Stimulated activated CD4-positive, alpha-beta T cell treated with anti-CD3 and anti-CD28 coated beads, Interleukin-1b, Interleukin-23, amount 100 ng/mL, for 24 hours (primary cell): ENCODE measurements at places on chromosomes 7 and 10.

- DNase-seq = no peak
Measured at GRCh38 chr10:71844084-71844483, 7.0 kb downstream of the PSAP start.

- DNase-seq = no peak
Measured at GRCh38 chr10:69146759-69147158, 22.8 kb downstream of the VPS26A start.

DNA sequence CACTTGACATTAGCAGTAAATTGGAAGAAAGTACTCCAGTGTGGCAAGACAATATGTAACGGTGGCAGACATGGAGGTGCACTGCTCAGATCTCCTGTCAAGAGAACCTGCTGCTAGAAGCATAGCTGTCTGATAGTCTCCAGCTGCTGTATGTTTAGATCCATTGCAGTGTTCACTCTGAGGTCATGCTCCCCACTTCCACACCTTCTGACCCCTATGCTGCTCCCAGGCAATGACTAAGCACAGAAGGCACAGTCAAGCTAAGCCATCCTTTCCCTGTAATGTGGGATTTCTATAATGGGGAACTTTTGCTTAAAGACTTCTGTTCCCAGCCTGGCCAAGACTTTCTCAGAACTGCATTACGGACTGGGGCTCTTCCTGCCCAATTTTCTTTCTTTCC, 315.8 kb downstream of the HPSE2 start:
- no peak for DNase-seq

DNA sequence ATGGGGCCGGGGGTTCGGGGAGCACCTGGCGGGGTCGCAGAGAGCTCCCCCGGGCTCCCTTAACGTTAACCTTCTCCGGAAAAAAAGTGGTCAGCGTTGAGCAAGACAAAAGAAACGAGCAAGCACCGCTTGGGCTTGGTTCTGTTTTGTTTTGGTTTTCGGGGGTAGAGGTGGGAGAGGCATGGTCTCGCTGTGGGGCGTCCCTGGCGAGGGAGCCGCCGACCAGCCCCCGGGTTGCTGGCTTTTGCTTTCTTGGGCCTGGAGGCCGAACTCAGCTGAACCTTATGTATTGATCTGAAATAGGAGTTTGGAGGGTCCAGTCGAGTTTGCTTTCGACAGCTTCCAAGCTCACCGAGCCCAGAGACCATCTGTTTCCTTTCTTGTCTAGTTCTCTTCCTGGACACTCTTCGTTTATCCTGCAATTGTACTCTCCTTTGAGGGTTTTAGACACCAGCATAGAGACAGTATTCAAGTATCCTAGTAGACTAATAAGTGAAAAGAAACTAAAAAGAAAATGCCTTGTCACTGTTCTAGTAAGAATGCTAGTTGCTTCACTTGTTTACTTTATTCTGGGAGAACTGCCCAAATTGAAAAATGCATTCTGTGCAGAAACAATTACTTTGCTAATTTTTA, 980 bp downstream of the FHIP2A start:
- peak; percentile 8 for DNase-seq

GRCh38 chr10:95445223-95445836, 115.8 kb downstream of the SORBS1 start:
- DNase-seq = no peak

- DNase-seq = no peak
Measured at GRCh38 chr7:157597562-157597961, 260.8 kb downstream of the DNAJB6 start.

- no peak for DNase-seq
Measured at GRCh38 chr7:27955596-27955995, 215.6 kb downstream of the TAX1BP1 start.

- DNase-seq = no peak
Measured at GRCh38 chr10:11442001-11442773, 169.3 kb downstream of the USP6NL start.

DNA sequence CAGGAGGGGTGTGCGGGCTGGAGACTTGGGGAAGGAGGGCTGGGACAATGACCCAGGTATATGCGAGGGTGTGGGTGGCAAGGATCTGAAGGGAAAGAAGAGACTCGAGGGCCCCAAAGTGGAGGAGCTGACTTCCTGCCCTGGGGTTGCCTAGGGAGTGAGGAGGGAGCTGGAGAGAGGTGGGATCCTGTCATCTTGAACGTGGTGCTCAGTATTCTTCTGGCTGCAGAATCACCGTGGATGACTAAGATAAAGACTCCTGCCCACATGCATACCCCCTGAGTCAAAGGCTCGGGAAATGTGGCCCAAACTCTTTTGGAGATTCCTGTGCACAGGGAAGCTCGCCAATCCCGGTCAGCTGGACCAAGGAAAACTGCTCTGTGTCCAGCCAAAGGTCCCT, 31.2 kb downstream of the COL17A1 start:
- no peak for DNase-seq

- no peak for DNase-seq
Measured at GRCh38 chr10:110420401-110421193, 77.1 kb upstream of the DUSP5 start.

DNA sequence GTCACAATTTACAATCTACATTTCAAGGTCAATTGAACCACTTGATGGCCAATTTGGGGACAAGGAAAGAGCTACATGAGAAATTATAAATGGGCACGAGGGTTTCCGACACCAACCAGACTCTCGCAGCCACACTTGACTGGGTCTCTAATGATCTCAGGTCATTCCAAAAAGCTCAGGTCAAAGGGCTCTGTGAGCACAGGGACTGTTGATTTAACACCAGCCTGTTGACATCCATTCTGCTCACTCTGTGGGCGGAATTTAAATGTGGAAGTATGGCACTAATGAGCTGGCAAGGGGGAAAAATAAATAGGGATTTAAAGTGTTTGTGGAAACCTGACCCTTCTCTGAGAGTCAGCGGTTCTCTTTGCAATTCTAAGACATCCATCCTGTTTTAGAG, 810.7 kb upstream of the AUTS2 start:
- no peak for DNase-seq

DNA sequence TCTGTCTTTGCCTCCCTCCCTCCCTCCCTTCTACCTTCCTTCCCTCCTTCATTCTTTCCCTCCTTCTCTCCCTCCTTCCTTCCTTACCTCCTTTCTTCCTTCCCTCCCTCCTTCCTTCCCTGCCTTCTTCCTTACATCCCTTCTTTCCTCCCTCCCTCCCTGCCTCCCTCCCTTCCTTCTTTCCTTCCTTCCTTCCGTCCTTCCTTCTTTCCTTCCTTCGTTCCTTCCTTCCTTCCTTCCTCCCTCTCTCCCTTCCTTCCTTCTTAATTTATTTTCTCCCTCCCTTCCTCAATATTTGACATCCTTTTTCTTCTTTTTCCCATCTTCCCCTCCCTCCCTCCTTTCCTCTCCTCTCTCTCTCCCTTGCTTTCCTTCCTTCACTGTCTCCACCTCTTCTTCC, 301.8 kb downstream of the GATA3 start:
- no peak for DNase-seq

- no peak for DNase-seq
Measured at GRCh38 chr10:130573446-130573845, 437.3 kb downstream of the GLRX3 start.
